ENCODE measurements at places on chromosomes 3 and 15.

DNA sequence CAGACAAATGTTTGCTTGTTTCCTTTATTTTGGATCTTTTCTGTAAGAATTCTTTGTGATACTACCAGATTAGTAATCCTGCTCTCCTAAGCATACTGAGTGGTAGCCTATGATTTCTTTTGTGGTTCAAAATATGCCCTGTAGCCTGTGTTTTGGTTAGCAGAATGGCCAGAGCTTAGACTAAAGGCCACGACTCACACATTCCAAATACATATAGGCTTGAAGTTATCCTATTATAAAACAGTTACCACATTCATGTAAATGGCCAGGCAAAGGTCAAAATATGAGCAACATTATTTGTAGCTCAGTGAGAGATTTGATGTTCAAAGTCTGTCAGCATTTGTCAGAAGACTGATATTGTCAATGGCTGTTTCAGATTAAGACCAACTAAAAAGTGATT, 84.5 kb downstream of the MITF start:
- no peak for DNase-seq

DNA sequence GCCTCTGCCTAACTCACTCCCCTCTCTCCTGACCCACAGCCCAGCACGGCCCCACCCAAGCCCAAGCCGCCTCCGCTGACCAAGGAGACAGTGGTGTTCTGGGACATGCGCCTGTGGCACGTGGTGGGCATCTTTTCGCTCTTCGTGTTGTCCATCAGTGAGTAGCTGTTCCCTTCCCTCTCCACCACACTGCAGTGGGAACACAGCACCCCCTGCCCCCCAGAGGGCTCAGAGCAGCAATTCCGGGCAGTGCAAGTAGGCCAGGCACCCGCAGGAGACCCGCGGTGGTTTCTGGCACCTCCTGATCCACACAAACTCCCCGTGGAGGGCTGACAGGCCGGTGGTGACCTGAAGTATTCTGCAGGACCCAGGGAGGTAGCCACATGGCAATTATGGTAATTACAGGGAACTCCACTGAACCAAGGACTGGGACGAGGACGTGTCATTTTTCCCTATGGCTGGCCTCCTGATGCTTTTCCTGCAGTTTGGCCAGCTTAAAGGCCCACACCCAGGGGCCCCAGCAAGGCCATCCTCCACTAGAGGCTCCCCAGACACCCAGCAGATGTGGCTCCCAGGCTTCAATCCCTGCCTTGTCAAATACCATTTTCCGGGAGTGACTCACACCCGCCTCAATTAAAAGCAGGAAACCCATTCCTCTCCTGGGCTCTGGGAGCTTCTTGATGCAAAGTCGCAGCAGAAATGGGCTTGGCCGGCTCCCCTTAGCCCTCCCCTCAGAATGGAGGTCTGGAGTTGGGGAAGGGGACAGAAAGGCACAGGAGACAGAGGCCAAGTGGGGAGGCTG, 4.8 kb downstream of the TMIE start:
- DNase-seq: peak; percentile 52

DNA sequence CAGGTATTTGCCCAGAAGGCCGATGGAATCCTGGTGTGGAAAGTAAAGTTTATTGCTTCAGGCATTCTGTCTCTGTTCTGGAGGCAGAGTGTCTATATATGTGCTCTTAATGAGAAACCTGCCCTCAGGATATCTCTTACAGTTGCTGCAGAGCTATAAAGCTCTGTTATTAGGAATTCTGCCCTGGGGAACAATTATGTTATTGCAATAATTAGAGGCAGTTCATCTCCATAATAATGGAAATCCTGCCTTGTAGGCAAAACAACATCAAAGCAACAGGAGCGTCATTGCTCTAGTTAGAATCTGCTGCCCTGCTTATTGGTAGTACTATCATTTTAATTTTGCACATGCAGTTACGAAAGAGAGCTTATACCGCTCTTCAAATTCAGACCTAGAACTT, 175.6 kb downstream of the IL5RA start:
- no peak for DNase-seq

- no peak for DNase-seq
Observed at GRCh38 chr15:91304786-91305185, 204.7 kb downstream of the SV2B start.

- DNase-seq: no peak
Observed at GRCh38 chr3:54530944-54531343, 396.9 kb downstream of the LRTM1 start.
